ENCODE measurements at places on chromosomes 2 and 18. TPM values are rescaled to one million over a fixed set of nuclear protein-coding genes. Genes with fewer than 3 reads are reported as not detected.

AGXT gene
- total RNA-seq: not detected

TMEM127 gene
- 29.3 TPM for total RNA-seq

MEX3C gene
- total RNA-seq: 85.0 TPM

RSAD2 gene
- total RNA-seq: 5.4 TPM

LIMS3 gene
- total RNA-seq: 0.17 TPM

MFSD2B gene
- total RNA-seq: 0.35 TPM

- DNase-seq: no peak
- H3K36me3 ChIP-seq: no peaks in the 10 kb centered on the region
- peaks cover 14% of the 10 kb centered on the region for H3K27me3 ChIP-seq
- H3K27ac ChIP-seq: no peak overlapping the region
- H3K4me3 ChIP-seq: no peak overlapping the region
Observed at GRCh38 chr2:26927221-26927620, 43.2 kb upstream of the MAPRE3 start.

DNA sequence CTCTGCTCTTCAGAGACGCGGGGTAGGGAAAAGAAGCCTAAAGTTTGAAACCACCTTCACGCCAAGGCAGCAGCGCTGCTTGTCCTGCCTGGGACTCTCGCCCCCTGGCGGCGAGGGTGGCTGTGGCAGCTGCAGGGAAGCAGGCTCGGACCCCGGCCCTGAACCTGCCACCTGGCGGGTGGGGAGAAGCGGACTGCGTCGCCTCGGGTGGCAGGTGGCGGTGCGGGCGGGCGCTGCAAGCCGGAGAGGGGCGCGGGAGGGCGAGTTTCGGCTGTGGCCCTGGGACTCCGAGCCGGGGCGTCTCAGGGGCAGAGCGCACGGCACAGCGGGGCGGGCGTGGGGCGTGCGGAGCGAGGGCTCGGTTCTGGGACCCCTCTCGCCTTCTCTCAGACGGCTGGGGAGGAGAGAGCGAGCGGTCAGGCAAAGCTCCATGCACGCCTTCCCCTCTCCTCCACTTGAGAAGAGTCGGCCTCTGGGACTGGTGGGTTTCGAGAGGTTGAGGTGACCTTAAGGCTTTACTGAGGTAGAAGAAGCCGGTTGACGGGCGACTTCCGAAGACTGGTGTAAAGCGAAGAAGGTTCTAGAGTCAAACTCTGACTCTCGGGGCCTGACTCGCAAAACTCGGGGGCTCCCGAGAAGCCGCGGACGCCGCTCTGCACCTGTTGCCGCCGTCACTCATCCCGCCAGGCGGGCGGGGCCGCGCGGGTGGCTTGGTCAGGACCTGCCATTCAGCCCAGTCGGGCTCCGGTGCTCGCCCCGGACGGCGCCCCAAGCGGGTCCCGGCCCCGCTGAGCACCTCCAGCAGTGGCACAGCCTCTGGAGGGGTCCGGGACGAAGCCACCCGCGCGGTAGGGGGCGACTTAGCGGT lies 1.1 kb upstream of the BOLL start:
- H3K27me3 ChIP-seq: peaks cover 34% of the 10 kb centered on the region
- peaks cover 5% of the 10 kb centered on the region for H3K4me1 ChIP-seq
- DNase-seq: peak; percentile 75

- H3K27ac ChIP-seq: no peak overlapping the region
- peaks cover 31% of the 10 kb centered on the region for H3K4me1 ChIP-seq
- H3K4me3 ChIP-seq: no peak overlapping the region
- no peak for DNase-seq
- H3K27me3 ChIP-seq: no peaks in the 10 kb centered on the region
Observed at GRCh38 chr2:38265461-38265860, 111.6 kb downstream of the ATL2 start.

- no peaks in the 10 kb centered on the region for H3K36me3 ChIP-seq
- H3K4me3 ChIP-seq: no peak overlapping the region
- H3K4me1 ChIP-seq: no peaks in the 10 kb centered on the region
- H3K27me3 ChIP-seq: no peaks in the 10 kb centered on the region
Observed at GRCh38 chr18:56374007-56374655, 264.3 kb downstream of the TXNL1 start.

- no peaks in the 10 kb centered on the region for H3K36me3 ChIP-seq
- H3K27ac ChIP-seq: no peak overlapping the region
Observed at GRCh38 chr2:217279140-217279539, 419.3 kb upstream of the TNP1 start.

DNA sequence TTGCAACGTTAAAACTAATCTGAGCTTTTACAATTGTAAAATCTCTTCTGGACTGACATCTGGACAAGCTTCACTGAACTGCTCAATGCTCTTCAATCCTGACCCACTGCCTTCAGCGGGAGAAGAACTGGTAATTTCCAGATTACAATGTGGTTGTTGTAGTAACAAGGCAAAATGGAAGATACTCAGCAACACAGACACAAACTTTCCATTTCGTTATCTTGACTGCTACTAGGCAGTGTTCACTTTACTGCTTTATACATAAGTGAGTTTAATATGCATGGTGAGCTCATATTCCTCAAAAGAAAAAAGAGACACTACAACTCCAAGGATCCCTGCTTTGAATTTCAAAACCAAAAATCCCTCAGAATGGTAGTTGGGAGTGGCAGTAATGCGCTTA lies 51.9 kb downstream of the GRB14 start:
- no peaks in the 10 kb centered on the region for H3K27me3 ChIP-seq
- H3K27ac ChIP-seq: no peak overlapping the region
- DNase-seq: no peak

- no peak overlapping the region for H3K27ac ChIP-seq
- no peak for DNase-seq
- H3K27me3 ChIP-seq: peaks cover 6% of the 10 kb centered on the region
- H3K36me3 ChIP-seq: no peaks in the 10 kb centered on the region
Observed at GRCh38 chr2:65404988-65405697, 27.3 kb downstream of the SPRED2 start.

- peak overlapping the region; percentile 54 for H3K27ac ChIP-seq
- no peak for DNase-seq
- H3K27me3 ChIP-seq: no peaks in the 10 kb centered on the region
- H3K4me1 ChIP-seq: peaks cover 19% of the 10 kb centered on the region
- H3K4me3 ChIP-seq: peak overlapping the region; percentile 83
Observed at GRCh38 chr2:190343089-190343535, 277 bp upstream of the INPP1 start.

DNA sequence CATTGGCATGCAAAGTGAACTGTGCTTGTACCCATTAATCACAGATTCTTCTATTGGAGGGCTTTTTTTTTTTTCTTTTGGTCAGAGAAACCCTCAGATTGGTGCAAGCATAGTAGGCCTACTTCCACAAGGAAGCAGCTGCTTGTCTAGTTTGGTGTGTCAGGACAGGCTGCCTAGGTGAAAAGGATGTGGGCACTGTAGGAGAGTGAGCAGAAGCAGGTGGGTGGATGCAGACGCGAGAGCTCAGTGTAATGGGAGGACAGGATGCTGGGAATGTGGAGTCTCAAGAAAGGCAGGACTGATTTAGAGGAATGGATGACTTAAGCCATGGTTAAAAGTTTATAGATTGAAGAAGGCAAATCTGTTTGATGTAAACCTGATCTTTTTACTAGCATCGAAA lies 3.1 kb downstream of the ELP2 start:
- no peaks in the 10 kb centered on the region for H3K27me3 ChIP-seq
- H3K27ac ChIP-seq: no peak overlapping the region
- no peak for DNase-seq
- peak overlapping the region; percentile 94 for H3K4me3 ChIP-seq

GRCh38 chr18:11761553-11761952 lies 72.5 kb downstream of the GNAL start:
- no peaks in the 10 kb centered on the region for H3K4me1 ChIP-seq
- H3K27me3 ChIP-seq: peaks cover 22% of the 10 kb centered on the region
- no peaks in the 10 kb centered on the region for H3K36me3 ChIP-seq
- no peak overlapping the region for H3K27ac ChIP-seq
- H3K4me3 ChIP-seq: no peak overlapping the region
- no peak for DNase-seq

GRCh38 chr2:28674062-28674712 lies 77.4 kb upstream of the PPP1CB start:
- peaks cover 5% of the 10 kb centered on the region for H3K36me3 ChIP-seq
- H3K4me1 ChIP-seq: peaks cover 24% of the 10 kb centered on the region
- no peak for DNase-seq

DNA sequence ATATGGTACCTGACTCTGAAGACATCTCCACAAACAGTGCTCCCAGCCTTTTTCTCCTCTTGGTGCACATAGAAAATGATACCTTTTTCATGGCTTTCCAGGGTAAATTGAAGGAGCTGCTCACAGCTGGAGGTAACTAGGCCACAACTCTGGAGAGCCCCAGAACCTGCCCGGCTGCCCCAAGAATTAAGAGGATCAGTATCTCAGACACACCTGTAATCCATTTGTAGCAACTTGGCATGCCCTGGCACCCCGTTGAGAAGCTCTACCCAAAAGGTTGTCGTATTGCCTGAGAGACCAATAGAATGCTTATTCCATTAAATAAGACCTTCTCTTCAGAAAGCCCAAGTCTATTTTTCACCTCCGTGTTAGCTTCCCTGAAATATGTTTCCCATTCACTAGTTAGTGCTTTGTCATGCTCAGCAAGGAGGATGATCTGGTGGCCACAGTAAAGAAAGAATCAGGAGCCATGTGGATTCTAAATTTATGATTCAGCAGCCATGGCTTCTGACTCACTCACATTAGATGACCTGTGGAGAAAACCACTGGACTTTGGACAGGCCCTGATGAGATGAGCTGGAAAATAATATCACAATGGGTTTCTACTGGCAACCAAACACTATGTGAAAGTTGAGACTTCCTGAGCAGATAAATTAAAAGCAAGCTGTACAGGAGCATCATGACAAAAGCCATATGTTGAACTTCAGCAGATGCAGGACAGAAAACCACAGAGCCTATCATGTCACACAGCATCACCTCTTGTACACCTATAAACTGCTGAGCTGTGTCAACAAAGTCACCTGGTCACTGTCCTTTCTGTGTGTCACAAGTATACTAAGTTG lies 253.3 kb upstream of the OSR1 start:
- no peak overlapping the region for H3K27ac ChIP-seq
- no peak for DNase-seq
- H3K4me3 ChIP-seq: no peak overlapping the region

- H3K27ac ChIP-seq: no peak overlapping the region
- peaks cover 5% of the 10 kb centered on the region for H3K4me1 ChIP-seq
- no peak for DNase-seq
- no peaks in the 10 kb centered on the region for H3K36me3 ChIP-seq
- no peaks in the 10 kb centered on the region for H3K27me3 ChIP-seq
Observed at GRCh38 chr18:57744211-57744694, 58.9 kb downstream of the ATP8B1 start.

DNA sequence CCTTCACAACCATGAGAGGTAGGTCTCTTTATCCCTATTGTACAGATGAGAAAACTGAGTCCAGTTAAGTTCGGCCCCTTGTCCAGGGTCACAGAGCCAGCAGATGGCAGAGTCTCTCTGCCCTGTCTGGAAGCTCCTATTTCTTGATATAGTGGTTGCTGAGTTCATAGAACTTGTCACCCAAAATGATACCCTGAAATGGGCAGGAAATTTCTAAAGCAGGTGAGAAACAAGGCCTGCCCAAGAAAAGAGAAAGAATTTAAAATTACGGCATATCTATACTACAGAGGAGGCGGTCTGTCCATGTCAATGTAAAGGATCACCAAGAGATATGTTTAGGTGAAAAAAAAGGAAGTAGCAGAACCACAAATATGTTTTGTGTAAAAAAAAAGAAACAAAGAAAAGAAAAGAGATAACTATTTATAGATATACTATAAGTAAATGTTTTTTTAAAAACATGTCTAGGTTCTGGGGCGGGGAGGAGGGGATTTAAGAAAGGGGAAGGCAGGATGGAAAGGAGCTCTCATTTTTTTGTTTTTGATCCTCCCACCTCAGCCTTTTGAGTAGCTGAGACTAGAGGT lies 39.8 kb downstream of the MYO7B start:
- H3K36me3 ChIP-seq: no peaks in the 10 kb centered on the region
- H3K27me3 ChIP-seq: no peaks in the 10 kb centered on the region
- DNase-seq: no peak
- H3K4me1 ChIP-seq: peaks cover 16% of the 10 kb centered on the region
- H3K4me3 ChIP-seq: no peak overlapping the region
- H3K27ac ChIP-seq: no peak overlapping the region

GRCh38 chr18:27879540-27879939 lies 297.4 kb downstream of the CDH2 start:
- no peaks in the 10 kb centered on the region for H3K4me1 ChIP-seq
- H3K36me3 ChIP-seq: no peaks in the 10 kb centered on the region
- no peaks in the 10 kb centered on the region for H3K27me3 ChIP-seq
- H3K4me3 ChIP-seq: no peak overlapping the region
- no peak overlapping the region for H3K27ac ChIP-seq
- no peak for DNase-seq

DNA sequence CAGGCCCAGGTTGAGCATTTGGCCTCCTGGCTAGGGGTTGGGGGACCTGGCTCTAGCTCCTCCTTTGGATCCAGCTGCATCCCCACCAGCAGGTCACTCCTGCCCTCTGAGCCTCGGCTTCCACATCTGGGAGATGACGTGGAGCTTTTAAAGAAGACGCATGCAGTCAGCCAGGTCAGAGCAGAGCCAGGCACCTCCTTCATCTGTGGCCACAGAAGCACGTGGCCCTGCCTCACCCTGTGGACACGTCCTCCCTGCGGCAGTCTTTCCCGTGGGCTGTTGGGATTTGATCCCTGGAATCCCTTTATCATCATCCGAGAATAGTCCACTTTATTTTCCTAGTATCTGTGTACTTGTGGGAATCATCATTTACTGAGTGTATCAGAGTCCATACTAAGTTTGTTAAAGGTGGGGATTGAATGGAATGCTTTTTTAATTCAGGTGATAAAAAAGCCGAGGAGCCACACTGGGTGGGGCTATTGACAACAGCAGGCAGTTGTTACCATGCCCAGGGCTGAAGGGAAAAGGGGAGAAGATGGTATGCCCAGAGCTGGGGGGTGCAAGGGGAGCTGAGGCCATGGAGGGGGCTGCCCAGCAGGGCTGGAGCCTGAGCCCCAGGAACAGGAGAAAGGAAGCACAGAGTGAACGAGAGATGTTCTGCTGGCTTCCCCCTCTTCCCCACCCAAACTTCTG lies 170.1 kb downstream of the LAMA1 start:
- H3K27me3 ChIP-seq: no peaks in the 10 kb centered on the region
- DNase-seq: no peak
- no peaks in the 10 kb centered on the region for H3K36me3 ChIP-seq
- no peaks in the 10 kb centered on the region for H3K4me1 ChIP-seq
- no peak overlapping the region for H3K4me3 ChIP-seq

DNA sequence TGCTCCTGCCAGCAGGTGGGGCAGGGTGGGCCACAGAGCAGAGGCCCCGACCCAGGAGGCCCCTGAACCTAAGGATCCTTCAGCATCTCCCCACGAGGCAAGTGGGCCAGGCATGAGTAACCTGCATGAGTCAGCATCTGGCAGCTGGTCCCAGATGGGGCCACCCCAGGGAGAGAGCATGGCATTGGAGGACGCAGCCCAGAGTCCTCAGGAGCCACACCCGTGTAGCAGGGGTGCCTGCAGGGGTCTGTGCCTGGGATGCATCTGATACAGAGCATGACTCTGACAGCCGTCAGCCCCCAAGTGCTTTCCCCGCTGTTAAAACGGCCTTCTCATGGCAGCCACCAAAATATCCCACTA lies 185.6 kb upstream of the SALL3 start:
- H3K4me1 ChIP-seq: no peaks in the 10 kb centered on the region
- no peaks in the 10 kb centered on the region for H3K27me3 ChIP-seq
- no peaks in the 10 kb centered on the region for H3K36me3 ChIP-seq
- H3K4me3 ChIP-seq: no peak overlapping the region
- no peak overlapping the region for H3K27ac ChIP-seq

- no peak overlapping the region for H3K4me3 ChIP-seq
- DNase-seq: no peak
- no peak overlapping the region for H3K27ac ChIP-seq
- H3K36me3 ChIP-seq: peaks cover 13% of the 10 kb centered on the region
- peaks cover 11% of the 10 kb centered on the region for H3K27me3 ChIP-seq
Observed at GRCh38 chr2:238169708-238170251, 11.0 kb downstream of the ERFE start.

Measured in activated T-cell treated with anti-CD3 and anti-CD28 coated beads, Interleukin-2, amount 50 U/mL, for 72 hours (primary cell).